NCI-H1417 (cell line): ENCODE measurements at places on chromosomes 16 and 17.
A peak's percentile ranks its signal among the peaks of the same experiment; 100 is the strongest.

DNA sequence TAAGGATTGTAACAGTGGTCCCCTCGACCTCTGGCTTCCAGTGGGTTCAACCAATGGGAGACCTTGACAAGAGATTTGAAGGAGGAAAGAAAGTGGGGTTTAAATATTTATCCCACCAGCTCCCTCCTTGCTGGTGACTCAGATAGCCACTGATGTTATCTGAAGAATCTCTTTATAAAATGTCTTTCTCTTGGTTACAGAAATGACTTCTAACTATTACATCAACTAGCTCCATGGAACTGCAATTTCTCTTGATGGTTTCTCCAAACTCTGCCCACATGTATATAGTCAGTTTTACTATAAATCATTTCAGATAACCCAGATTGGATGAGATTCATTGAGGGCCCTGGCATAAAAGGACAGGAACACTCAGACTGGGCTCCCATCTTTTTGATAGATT, 920.2 kb upstream of the SOX9 start:
- no peak for DNase-seq

DNA sequence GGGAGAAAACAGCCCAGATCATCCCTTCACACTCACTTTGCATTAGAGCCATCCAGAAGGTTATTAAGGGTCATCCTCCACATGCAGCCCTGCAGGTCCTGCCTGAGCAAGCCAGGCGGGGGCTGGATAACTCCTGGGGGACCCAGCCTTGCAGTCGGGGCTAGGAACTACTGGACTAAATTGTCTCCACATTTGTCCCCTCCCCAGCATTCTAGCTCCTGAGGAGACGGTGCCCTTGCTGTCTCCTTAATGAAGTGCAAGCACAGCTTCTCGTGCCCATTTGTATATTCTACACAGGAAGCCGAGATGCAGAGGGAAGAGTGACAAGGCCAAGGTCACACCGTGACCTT, 185.2 kb downstream of the C16orf95 start:
- DNase-seq = no peak

DNA sequence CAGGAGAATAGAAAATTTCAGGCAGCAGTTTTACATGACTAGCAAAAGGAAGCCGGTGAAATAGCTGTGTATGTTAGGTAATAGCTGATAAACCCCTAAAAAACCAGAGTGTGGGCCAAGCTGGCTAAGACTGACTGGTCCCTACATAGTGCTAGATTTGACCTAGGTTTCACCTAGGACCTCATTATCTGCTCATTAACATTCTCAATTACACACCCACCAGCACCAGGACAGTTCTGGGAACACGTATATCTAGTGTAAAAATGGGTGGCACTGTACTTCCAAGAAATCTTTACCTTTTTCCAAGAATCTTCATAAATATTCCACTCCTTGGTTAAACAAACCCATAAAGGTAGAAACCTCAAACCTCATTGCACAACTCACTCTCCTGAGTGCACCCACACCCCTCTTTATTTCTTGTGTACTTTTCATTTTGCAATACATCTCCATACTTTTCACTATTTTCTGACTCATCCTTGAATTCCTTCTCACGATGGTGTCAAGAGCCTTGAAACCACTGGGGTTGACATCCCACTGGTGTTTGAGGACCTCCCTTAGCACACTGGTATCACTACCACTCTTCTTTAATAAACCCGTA, 262.7 kb upstream of the KCNJ16 start:
- no peak for DNase-seq

- no peak for DNase-seq
Measured at GRCh38 chr16:82668094-82668493, 41.3 kb downstream of the CDH13 start.

GRCh38 chr17:7019839-7020519, 2.9 kb upstream of the BCL6B start:
- peak; percentile 43 for DNase-seq

- DNase-seq = no peak
Measured at GRCh38 chr17:9023392-9024218, 2.3 kb downstream of the NTN1 start.

DNA sequence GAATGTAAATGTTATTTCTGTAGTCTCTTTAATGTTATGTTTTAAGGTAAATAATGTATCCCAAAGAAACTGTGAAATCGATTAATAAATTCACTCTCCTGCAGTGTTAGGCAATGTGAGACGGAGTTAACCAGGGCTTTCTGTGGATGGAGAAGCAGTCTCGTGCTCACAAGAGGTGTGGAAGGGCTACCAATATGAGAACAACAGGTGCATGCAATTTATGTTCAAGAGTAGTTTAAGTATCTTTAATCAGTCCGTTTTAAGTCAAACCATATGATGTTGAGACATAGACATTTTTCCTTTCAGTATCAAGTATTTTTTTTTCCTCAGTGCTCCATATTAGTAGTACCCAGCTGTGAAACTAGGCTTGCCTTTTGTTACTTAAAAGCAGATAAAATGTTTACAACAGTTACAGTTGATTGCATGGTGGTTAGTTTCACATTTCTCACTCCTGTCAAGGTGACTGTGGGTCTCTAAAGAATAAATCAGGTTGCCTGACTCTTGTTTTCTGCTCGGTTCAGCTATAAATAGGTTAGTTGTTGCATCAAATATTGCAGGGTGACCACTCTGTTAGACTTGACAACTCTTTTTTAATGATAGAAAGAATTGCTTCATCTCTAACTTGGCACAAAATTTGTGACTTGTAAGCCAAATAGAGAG, 54.4 kb downstream of the COX10 start:
- DNase-seq = peak; percentile 70

GRCh38 chr17:73594025-73594424, 50.2 kb downstream of the SDK2 start:
- no peak for DNase-seq

GRCh38 chr16:2981177-2981898, 1.1 kb upstream of the PKMYT1 start:
- DNase-seq = no peak
